CD4-positive, alpha-beta T cell treated with Interleukin-17A for 4 hours (primary cell): ENCODE measurements at places on chromosomes 12 and 14.
A peak's percentile ranks its signal among the peaks of the same experiment; 100 is the strongest.

- DNase-seq, result no peak
Observed at GRCh38 chr12:49230176-49230804, 34.6 kb upstream of the TUBA1C start.

DNA sequence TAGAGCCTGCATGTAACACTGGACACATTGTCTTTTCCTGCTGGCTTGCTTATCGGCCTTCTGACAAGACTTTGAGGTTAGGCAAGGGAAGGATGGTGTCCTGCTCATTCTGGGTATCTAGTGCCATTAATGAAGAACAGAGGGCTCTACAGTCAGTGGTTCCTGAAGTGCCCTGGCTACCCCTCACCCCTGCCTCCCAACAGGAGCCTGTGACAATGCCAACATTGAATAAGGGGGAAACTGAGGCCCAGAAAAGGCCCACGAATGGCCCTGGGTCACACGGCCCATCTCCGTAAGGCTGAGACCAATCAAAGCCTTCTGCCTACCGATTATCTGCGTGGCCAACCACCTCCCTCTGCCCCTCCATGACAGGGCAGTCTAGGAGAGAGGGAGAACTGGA, 2.1 kb downstream of the IFI27L2 start:
- DNase-seq, result no peak

GRCh38 chr12:89082370-89082753, 269.9 kb downstream of the DUSP6 start:
- DNase-seq, result no peak

GRCh38 chr12:71848212-71848611, 8.7 kb downstream of the TBC1D15 start:
- DNase-seq, result no peak

DNA sequence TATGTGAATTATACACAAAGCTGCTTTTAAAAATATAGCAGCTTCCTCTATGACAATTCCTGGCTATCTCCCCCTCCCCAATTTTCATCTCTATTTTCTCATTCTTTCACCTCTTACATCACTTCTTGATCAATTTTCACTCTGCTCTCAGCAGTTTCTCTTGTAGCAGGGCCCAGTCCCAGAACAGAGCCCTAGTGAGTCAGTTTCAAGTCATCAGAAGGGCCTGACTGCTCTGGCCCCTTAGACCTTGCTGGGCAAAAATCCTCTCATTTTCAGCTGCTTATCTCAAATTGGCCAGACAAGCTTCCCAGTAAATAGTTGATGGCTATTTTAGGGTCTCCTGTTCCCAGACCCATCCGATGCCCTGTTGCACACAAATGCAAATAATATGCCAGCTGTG, 101.4 kb downstream of the TTC7B start:
- DNase-seq, result no peak

DNA sequence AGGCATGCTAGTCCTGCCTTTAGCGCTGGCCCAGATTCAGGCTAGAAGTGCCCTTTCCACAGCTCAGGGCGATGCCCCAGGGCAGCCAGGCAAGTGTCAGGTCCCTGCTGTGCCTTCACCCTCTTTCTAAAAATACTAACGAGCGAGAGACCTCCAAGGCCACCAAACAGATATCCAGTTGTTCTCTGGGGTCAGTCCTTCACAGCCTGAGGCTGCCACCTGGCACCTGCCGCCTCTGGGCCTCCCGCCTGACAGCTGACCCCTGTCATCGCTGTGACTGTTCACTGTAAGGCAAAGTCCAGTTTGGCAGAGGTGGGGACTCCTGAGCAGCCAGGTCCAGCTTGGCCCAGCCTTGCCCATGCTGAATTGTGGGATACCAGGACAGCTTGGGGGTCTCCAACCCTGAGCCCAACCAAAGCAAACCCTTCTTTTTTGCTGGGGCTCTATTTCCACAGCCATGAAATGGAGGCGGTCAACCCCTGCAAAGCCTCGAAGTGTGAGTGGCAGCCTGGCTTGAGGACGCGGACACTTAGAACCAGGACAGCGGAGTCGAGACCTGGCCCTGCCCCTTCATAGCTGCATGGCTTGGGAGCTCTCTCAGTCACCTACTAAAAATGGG, 79.9 kb downstream of the NINJ2 start:
- no peak for DNase-seq

DNA sequence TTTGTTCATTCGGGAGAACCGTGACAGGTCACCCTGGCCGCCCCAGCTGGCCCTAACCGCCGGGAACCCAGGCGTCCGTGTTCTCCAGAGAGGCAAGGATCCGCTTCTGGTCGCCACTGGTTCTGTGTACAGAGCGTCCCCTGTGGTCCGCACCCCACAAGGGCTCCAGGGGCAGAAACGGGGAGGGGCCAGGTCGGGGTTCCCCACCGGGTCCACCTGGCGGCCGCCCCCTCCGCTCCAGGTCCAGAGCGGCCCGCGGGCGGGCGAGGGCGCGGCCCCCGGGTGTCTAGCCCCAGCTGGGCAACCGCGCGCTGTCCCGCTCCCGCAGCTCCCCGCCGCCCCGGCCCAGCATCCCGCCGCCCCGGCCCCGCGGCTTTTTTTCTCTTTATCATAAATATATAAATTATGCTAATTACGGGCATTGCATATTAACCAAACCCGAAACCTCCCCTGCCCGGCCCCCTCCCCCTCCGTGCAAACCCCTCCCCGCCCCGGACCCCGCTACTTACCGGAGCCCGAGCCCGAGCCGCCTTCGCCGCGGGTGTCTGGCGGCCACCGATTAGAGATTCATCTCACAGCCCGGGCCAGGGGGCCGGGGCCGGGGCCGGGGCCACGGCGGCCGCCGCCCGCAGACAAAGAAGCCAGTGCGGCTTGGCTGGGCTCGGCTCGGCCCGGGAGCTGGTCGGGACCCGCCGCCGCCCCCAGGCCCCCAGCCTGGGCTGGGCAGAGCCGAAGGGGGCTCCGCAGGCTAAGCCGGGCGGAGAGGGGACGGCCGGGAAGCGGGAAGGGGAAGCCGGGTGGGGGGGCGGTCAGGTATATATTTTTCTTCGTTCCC, 512 bp downstream of the POU6F1 start:
- peak; percentile 80 for DNase-seq

DNA sequence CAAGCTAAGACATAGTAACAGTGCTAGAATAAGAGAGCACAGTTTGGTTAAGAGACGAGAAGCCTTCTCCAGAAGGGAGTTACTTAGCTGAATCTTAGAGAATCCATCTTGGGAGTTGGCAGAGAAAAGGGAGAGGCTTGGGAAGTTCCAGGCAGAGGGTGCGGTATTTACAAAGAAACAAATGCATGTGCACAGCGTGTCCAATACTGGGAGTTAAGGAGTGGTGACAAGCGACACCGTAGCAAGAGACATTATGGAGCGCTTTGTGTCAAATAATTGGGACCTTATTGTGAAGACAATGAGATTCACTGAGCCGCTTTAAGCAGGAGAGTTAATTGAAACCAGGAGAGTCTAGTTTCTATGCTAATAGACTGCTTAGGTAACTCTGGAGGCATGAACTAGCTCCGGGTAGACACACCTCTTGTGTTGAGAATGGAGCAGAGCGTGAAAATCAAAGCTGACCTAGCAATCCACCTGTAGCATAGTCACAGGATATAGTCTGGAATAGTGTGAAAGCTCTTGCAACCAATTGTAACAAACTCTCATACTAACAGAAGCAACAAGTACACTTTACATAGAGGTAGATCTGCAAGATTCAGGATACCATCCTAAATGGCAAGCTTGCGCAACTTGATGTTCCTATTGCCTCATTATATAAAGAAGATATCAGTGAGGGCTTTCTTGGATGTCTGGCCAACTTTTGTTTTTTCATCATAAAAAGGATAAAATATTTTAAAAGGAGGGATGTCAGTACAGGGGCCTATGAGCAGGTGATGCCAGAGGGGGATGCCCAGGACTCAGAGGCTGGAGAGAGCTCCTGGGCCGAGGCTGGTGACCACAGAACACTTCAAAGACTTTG, 5.3 kb downstream of the ALDH1L2 start:
- DNase-seq, result no peak

DNA sequence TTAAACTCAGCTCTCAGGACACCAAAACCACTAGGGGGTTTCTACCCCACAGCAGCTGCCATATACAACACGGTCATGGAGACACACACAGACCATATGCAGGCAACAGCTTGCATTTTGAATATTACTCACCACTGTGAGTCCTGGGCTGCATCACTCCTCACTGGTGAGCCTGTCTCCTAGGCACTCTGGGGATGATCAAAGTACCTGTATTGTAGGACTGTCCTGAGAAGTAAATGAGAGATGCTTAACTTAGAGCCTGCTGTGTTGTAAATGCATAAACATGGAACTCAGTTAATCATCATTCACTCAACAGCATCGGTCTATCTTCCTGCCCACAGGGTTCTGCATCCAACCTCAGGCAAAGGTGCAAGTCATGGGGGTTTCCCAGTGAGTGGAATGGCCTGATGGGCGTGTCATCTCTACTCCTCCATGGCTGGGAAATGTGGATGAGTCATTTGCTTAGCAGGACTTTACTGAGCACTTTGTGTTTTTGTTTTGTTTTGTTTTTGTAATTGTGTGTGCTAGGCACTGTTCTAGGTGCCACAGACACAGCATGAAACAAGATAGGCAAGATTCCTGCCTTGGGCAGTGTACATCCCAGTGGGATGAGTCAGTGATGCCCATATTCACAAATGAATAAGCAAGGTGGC, 1141.2 kb upstream of the TMEM132C start:
- DNase-seq, result no peak

- no peak for DNase-seq
Observed at GRCh38 chr14:42421377-42422078, 814.9 kb downstream of the LRFN5 start.

GRCh38 chr12:50317203-50317602, 33.9 kb upstream of the LIMA1 start:
- no peak for DNase-seq

DNA sequence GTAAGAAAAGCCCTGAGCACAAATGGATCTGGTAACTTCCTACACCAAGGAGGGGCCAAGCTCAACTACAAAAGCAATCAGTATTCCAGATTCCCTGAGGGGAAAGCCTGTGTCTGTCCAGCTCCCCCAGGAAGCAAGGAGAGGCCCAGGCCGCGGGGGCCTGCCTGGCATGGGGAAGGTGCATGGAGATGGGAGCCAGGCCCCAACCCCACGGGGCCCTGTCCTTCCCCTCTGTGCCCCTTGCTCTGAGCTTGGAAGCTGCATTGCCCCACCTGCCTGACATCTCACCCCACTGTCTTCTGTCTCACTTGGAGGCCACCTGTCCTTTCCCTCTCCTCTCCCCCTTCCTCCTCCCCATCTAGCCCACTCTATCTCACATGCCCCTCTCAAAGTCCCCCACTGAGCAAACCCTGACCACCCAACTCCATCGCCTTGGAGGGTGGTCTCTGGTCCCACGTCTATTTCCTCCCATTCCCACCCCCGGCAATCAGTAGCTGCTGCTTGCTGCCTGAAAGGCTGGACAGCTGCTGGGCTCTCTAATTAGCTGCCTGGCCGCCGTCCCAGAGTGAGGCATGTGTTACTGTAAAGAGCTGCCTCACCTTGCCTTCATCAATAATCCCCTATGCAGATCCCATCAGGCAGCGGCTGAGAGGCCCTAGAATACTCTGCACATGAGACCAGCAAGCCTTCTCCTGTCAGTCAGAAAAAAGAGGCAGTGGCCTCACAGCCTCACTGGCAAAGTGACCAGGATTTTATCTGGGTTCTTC, 3.4 kb upstream of the TMEM229B start:
- DNase-seq, result no peak

GRCh38 chr14:95185033-95185766, 27.9 kb upstream of the DICER1 start:
- no peak for DNase-seq
